ENCODE measurements at places on chromosomes 2 and 18. TPM values are rescaled to one million over a fixed set of nuclear protein-coding genes. Genes with fewer than 3 reads are reported as not detected.

Gene RGPD3
- total RNA-seq, result 0.18 TPM

Gene ABCB11
- total RNA-seq, result not detected

Gene INHA
- not detected for total RNA-seq

Gene CD207
- not detected for total RNA-seq

Gene ATP5F1A
- total RNA-seq, result 1,085 TPM

Gene GREB1
- not detected for total RNA-seq

- DNase-seq, result no peak
Measured at GRCh38 chr2:160499865-160500264, 6.3 kb upstream of the RBMS1 start.

- no peak for DNase-seq
Measured at GRCh38 chr2:23926290-23926749, 603 bp downstream of the ATAD2B start.

- no peak for DNase-seq
Measured at GRCh38 chr2:218583983-218584850, 15.6 kb downstream of the CNOT9 start.

DNA sequence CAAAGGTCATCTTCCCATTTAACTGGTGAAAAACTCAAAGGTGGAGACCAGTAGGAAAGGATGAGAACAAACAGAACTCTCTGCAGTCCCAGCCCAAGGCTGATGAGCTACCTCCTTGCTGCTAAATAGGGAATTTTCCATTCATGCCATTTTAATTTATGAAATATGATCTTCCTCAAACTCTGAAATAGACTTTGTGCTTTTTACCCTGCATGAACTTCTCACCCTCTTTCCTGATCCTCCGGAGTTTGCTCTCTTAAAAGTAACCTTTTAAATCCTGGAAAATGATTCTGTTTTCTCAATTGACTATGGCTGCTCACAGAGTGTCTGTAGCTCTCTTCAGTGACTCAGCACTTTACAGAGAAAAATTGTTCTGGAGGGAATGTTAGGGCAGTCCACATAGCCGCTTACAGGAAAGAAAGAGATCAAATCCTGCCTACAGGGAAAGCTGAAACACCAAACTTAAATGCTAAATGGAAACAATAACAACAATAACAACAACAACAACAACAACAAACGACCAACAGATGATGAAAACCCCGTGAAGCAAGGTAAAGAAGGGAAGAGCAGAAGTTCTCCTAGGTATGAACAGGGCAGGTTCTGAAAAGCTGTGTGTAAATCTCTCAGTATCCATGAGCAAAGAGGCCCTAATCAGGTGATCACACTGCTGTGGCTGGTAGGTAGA lies 79.8 kb upstream of the SESTD1 start:
- peak; percentile 31 for DNase-seq

- DNase-seq, result peak; percentile 38
Measured at GRCh38 chr2:96408616-96409015, 73.0 kb downstream of the NCAPH start.

GRCh38 chr2:74201196-74201595 lies 2.8 kb downstream of the MTHFD2 start:
- DNase-seq, result no peak

DNA sequence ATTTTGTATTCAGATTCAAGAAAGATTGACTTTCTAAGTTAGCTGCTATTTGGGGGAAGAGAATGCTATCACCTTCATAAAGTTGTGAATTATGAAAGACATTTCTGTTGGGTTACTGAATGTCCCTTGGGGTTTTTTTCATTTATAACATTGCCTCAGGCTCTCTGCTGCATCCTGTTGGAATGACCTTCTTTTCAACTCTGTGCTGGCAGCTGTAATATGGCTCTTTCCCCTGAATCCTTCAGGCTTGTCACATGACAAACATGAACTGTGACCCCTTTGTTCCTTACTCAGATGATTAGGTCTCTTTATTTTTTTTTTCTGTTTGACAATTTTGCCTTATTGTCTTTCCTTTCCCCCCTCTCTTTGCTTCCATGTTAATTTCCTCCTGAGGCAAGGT lies 159.8 kb downstream of the TAF4B start:
- peak; percentile 46 for DNase-seq

- DNase-seq, result peak; percentile 60
Measured at GRCh38 chr2:217074576-217075255, 214.9 kb upstream of the TNP1 start.

- no peak for DNase-seq
Measured at GRCh38 chr2:28134262-28134812, 243.8 kb downstream of the BABAM2 start.

DNA sequence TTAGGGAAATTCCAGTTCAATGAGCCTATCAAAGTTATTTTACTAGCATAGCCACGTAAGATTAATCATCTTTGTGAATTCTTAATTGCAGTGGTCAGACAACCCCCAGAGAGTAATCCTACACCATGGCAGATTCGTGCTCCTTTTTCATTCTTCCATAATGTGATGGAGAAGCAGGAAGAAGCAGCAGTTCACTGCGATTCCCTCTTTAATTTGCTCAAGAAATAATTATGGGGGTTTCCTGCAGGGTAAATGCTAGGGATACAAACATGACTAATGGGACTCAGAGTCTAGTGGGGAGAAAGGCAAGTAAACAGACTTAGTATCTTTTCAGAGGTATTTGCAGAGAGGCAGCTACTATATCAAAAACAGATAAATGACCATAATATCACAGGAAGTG lies 175.8 kb upstream of the HNRNPA3 start:
- no peak for DNase-seq

GRCh38 chr2:124250433-124250832 lies 225.3 kb downstream of the CNTNAP5 start:
- DNase-seq, result no peak

- no peak for DNase-seq
Measured at GRCh38 chr18:40423291-40423690, 1531.7 kb upstream of the PIK3C3 start.

- no peak for DNase-seq
Measured at GRCh38 chr2:81858998-81859397, 1554.4 kb upstream of the LRRTM1 start.

- DNase-seq, result peak; percentile 96
Measured at GRCh38 chr2:215921895-215922294, 91.5 kb downstream of the MREG start.

GRCh38 chr2:1143129-1143528 lies 192.5 kb downstream of the SNTG2 start:
- no peak for DNase-seq
